Inflammatory macrophage treated with lipopolysaccharide for 1 hour (primary cell): ENCODE measurements at places on chromosomes 7 and 10.

DNA sequence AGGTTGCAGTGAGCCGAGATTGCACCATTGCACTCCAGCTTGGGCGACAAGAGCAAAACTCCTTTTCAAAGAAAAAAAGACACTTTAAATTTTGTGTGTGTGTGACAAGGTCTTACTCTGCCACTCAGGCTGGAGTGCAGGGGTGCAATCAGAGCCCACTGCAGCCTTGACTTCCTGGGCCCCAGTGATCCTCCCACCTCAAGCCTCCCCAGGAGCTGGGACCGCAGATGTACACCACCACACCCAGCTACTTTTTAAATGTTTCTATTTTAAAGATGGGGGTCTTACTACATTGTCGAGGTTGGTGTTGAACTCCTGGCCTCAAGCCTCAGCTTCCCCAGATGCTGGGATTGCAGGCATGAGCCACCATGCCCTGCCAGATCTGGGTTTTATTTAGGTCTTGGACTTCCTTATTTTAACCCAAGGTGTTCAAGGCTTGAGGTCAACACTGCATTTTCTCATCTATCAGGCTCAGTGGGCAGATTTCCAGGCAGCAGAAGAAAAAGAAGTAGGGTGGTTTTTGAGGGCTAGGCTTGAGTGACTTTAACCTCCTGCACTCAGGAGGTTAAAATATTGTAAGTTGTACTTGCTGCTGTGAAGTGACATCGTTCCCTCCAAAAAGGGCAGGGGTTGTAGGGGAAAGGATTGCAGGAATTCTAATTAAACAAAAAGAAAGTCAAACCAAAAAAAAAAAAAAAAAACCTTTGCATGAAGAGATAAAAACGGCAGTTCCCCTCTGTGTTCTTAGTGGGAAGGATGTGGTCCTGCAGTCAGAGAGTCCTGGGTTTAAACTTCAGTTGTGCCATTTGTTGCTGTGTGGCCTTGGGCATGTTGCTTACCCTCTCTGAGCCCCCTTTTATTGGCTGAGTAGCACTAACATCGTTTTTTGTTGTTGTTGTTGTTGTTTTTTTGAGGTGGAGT, 71.5 kb downstream of the CARD11 start:
- no peak for DNase-seq

- peak; percentile 31 for DNase-seq
These were observed 12.5 kb downstream of the SFRP5 start for GRCh38 chr10:97759158-97759887.

DNA sequence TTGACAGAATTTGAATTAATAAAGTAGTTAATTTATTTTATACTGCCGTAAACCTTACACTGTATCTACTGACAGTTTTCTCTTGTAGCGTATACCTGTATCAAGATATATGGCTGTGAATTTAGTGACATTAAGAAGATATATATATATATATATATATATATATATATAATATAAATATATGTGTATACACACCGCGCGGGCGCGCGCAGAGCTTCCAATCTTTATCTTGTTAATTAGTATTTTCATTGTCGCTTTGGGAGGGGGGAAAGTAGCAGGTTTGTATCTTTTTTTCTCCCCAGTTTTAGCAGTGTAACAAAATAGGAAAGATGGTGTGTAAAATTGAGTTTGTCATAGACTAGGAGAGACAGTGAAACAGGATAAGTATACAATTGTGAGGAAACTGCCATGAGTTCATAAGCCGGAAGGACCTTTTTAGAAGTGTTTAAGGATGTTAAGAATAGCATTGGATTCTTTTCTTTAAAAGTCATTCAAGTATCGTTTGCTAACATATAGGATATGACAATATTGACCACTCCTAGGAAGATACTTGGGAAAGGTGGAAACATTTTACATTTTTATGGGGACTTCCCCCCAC, 2.0 kb downstream of the PLEKHA1 start:
- DNase-seq: no peak

DNA sequence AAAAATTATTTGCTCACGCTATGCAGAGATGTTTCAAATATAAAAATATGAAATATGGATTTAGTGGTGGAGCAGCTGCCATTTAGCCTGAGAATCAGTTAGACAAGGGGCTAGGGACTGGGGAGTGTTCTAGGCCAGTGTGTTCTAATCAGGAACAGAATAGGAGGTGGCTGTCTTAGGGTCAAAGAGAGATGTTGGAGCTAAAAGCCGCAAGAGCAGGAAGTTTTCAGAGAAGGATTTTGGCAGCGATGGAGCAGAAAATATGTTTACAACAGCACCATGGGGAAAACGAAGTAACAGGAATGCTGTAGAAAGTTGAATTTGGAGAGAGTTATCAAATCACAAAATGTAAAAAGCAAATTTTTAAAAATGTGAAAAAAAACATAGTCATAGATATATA, 314.0 kb upstream of the SEMA3A start:
- DNase-seq: no peak

GRCh38 chr10:119104654-119105015, 722 bp downstream of the DENND10 start:
- no peak for DNase-seq

- DNase-seq: no peak
These were observed 170.6 kb downstream of the EBF3 start for GRCh38 chr10:129793479-129793878.

DNA sequence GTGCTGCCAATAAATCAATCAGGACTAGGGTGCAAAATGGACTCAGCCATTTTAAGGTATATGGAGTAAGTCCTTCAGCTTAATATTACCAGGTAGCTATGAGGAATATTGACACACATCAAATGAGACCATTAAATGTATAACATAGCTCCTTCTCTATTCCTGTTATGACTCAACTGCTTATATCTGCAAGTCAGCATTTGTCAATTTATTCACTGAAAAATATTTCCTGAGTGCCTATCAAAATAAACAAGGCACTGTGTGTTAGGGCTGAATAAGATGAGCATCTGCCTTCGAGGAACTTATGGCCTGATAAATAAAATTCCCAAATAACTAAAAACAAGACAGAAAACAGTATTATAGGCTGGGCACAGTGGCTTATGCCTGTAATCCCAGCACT, 113.8 kb downstream of the CDK6 start:
- DNase-seq: no peak

DNA sequence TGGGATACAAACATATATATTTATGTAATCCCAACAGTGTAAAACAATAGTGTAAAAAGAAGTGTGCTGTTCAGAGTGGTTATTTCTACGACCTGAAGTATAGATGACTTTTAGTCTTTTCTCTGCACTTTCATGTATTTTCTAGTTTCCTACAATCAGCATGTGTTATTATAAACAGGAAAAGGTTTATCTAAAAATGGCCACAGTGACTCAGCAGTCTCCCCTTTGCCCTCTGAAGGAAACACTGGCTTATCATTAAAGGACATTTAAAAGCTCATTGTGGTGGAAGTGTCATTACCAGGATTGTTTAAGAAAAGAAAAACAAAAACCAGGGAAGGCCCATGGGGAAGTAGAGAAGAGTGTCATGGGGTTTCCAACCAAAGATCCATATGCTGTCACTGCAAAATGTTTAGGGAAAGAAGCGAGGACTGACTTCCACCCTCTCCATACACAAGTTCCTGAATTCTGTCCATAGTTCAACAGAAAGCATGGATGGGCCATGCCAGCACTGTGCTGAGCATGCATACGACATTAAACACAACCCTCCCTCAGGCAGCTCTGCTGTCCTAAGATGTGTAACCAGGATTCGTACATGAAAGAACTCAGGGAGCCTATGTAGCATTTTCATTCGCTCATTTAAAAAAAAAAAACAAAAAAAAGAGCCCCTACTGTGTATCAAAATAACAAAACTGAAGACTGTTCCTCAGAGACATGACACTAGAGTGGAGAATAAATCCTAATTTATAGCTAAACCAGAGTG, 10.2 kb downstream of the CYREN start:
- peak; percentile 75 for DNase-seq

DNA sequence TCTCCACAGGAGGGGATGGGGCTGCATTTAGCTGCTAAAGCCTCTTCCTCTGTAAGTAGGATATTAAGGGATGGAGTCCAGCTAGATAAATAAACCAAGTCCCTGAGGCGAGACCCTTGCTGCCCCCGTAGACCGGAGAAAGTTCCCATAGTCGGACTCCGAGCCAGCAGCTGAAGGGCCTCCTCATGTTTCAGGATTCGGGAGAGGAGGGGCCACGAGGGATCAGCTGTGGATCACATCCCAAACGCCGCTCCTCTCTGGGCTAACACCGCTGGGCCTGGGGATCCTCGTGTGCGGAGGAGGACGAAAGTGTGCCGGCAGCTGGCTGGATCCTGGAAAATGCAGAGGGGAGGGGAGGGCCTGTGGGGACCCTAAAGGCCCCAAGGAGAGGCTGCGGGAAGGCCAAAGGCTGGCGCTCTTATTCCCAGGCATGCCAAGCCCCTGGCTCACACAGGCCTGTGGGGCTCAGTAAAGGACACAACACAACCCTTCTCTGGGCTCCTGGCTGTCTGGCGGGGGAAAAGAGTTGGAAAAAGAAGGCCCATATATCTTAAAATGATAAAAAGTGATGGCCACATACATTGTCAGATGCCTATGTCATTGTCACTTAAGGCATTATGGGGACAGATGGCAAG, 82.5 kb upstream of the TMEM72 start:
- no peak for DNase-seq

GRCh38 chr10:107986571-107986970, 822.1 kb upstream of the SORCS1 start:
- DNase-seq: no peak

GRCh38 chr7:135260930-135261721, 27.5 kb downstream of the STRA8 start:
- DNase-seq: no peak

DNA sequence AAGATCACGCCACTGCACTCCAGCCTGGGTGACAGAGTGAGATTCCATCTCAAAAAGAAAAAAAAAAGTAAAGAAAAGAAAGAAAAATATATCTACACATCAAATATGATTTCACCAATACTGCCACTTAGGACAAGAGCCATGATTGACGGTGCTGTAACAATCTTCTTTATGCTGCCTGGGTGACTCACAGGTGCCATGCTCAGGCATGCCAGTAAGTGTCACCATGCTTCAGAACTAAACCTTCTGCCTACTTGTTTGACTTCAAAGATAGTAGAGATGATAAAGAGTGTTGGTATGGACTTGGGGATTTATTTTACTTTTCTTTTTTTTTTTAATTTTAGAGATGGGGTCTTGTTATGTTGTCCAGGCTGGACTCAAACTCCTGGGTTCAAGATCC, 33.6 kb upstream of the DNMBP start:
- no peak for DNase-seq

DNA sequence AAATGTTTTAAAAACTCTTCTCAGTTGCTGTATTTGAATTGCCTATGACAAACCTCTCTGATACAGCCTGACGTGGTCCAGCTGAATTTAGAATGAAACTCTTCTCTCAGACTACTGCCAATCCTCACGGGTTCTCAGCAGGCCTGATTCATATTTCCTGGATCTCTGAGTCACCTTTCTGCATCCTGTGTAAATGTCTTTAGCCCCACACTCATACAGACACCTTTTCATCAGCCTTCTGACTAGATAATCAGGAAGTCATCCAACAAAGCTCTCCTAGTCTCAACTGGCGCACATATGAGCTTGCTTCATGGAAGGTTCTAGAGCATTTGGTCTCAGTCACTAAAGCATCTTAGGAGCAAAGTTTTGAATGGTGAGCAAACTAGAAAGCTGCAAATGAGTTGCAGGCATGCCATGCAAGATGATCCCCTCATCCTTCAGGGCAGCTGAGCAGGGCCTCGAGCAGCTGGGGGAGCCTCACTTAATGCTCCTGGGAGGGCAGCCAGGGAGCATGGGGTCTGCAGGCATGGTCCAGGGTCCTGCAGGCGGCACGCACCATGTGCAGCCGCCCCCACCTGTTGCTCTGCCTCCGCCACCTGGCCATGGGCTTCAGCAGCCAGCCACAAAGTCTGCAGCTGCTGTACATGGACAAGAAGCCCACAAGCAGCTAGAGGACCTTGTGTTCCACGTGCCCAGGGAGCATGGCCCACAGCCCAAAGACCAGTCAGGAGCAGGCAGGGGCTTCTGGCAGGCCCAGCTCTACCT, 182.8 kb downstream of the ARHGAP12 start:
- no peak for DNase-seq

- no peak for DNase-seq
These were observed 66.5 kb downstream of the SRI start for GRCh38 chr7:88153378-88153777.

DNA sequence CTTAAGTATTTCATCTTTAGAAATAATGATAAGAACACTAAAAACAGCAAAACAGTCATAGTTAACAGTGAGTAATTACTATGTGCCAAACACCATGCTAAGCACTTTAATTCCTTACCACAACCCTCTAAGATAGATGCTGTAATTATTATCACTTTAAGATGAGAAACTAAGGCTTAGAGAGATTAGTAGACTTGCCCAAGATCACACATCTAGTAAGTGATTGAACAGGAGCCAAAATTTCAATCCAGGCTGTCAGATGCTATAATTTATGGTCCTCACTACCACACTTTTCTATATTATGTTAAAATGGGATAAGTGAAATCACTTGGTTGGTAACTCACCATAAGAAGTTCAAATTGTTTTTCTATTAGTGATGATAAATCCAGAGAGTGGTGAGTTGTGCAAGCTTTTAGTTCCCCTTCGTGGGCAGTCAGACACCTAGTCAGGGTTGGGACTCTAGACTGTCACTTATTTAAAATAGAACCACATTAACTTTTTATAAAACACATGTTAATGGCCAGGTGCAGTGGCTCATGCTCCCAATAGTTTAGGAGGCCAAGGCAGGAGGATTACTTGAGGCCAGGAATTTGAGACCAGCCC, 85.9 kb upstream of the GATA3 start:
- peak; percentile 19 for DNase-seq

GRCh38 chr7:115019882-115020605, 98.2 kb downstream of the MDFIC start:
- DNase-seq: peak; percentile 70

- peak; percentile 64 for DNase-seq
These were observed 10.2 kb upstream of the MRPS24 start for GRCh38 chr7:43879477-43879876.

DNA sequence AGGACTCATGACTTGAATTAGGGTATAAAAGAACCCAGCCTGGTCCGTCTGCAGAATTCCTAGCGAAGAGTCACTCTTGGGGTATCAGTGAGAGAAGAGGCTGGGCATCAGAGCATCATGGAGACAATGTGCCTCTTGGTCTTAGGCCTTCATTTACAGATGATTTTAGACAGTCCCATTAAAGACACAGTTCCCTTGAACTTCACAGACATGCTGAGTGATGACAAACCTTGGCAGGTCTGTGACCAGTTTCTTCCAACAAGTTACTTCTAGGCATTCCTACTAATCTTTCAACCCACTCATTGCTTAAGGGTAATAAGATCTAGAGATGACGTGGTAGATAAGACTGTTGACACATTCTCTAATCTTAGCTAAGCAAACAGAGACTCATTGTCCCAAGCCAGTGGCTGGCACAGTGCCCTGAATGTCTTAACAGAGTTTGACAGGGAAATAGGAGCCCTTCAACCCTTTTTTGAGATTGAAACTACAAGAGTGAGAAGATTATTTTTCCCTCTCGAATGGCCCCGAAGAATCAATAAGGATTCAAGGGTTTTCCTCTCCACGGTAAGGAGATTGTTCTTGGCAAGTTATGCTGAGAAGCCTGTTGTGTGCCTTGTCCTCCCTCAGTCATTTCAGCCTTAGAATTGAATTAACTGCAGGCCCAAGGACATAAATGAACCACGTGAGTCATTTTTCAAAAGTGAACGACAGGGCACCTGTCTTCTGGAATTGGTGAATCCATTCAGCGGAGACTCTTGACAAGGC, 281.1 kb downstream of the CCDC3 start:
- no peak for DNase-seq
